Fibroblast of mammary gland (primary cell): ENCODE measurements at places on chromosomes 3 and 15.

DNA sequence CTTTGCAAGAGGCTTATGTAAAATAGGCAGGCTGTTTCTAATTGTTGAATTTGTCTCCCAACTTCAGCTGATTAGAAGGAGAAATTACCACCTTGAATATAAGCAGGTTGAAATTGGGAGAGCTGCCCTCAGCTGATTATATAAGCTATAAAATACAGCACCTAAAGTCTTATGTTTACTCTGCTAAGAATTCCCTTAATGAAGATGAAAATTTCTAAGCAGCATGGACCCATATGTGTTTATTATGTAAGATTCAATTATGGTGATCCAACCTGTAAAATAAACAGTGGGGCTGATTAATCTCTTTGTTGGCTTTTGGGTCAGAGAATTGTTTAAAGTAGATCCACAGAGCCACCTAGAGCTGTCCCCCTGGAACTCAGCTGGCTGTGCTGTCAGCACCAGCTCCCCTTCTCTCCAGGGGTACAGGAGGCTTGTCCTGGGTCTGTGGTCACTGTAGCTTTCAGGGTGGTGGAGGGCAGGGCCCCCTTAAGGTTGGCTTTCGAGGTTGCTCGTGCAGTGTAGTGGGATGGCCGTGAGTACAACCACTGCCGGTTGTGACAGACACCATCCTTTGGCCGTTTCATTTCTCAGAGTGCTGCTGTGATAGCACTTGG lies 9.5 kb downstream of the SLCO3A1 start:
- DNase-seq, result no peak

GRCh38 chr15:74421302-74422245 lies 12.2 kb downstream of the SEMA7A start:
- no peak for DNase-seq

GRCh38 chr3:95341314-95341713 lies 1278.5 kb downstream of the NSUN3 start:
- no peak for DNase-seq

DNA sequence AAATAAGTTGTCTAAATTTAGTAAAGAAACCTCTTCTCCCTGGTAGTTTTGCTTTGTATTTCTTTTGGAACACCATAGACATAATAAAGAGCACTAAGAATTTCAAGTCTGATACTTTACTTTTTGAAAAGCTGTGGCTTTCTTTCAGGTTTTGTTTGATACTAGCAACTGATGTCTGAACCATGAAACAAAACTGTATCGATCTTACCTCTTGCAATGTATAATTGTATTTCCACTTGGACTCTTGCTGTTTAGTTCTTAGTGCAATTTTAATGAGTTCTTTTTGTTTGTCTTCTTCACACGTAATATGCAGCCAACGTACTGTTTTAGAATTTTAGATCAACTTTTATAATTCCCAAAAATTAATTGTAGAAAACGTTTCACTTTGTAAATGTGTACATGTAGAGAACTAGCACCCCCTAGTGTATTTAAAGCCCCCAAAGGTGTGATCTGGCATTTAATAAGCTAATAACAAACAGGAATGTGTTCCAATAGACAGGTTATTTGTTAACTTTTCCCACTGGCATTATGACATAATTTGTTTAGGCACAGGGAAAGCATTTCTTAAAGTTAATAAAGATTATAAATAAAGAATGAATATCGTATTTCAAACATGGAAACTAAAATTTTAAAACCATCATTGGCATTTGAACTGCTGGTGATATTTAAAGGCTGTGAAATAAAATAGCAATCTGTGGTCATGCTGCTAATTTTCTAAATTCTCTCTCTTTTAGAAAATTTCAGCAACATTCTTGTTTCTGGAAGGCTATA lies 289.1 kb upstream of the DNAJC19 start:
- no peak for DNase-seq
